ENCODE measurements at places on chromosomes 7 and 10.

DNA sequence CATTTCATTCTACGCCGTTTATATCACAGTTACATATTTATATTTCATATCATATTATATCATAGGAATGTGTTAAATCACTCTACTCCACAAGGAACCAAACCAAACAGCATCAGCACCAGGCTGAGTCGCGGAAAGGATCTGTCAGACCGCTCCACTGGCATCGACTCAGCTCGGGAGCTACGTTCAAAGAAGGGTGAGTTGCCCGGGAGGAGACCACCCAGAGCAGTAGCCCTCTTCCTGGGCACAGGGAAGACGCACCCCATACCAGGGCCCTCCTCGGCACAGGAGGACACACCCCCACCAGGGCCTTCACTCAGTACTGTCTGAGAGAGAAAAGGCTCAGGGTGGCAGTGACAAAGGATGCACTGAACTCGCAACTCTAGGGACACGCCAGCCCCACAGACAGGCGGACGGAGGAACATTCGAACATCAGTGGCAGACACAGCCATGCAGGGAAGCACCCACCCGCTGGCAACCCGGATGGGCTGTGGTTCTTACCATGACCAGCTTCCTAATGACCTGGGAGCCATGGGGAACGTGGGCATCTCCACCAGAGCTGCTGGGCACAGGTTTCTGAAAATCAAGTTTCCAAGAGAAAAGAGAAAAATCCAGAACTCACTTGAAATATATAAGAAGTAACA lies 28.7 kb downstream of the PITRM1 start:
- no peak for DNase-seq

DNA sequence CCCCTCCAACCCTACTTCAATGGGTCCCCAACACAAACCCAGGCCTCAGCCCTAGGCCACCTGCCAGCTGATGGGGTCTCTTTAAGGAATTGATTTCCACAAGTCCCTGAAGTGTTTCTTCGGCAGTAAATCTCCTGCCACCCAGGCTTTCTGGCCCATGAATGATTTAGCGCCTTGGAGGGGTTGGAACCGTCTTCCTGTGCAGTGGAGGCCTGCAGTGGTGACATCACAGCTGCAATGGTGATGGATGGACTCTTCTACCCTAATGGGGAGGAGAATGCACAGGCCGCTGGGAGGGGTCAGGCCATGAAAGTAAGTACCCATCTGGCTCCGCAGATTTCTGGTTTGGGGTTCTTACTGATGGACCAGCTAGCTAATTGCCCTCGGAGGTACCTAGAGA lies 163.8 kb downstream of the UBE2H start:
- no peak for DNase-seq

GRCh38 chr10:63865210-63865609 lies 344.0 kb downstream of the REEP3 start:
- no peak for DNase-seq

DNA sequence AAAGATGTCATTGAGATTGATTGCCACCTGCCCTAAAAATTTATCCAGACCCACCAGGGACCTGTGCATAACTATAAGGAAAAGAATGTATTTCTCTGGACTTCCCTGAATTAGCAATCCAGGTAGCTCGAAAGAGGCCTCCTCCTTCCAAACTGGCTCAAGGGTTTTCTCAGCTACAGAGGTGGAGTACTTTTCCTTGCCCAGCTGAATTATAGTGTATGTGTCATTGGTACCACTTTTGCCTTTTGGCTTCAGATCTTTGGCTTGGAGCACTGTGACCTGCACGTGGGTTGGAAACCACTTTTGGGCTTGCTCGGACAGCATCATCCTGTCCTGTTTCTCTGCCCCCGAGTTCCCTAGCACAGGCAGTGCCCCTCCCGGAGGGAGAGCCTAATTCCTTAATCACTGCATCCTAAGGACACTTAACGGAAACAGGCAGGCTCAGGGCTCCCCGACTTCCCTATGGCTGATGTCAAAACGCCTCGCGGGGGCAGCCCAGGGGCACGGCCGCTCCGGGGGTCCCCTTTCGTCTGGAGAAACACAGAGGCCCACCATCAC lies 825 bp downstream of the RAB11FIP2 start:
- DNase-seq, result peak; percentile 47

- no peak for DNase-seq
These were observed 11.2 kb downstream of the SKIDA1 start for GRCh38 chr10:21514129-21514817.

- DNase-seq, result no peak
These were observed 52.9 kb downstream of the NEURL1 start for GRCh38 chr10:103546401-103546800.

DNA sequence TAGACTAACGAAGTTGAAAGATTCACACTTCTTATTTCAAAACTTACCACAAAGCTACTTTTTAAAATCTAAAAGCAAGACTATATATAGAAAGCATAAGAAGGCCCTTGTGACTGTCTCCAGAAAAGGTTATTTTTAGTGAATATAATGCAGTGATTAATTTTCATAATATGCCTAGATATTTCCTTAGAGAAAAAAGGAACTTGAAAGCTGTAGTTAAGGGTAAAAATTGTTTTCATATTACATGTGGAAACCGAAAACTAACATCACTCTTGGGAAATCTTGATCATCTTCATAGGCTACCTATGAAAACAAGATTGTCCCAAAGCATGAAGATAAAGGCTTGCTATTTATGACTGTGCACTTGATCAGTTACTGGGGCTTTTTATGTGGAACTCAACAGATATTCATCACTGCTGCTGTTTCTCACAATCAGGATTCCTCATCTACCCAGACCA lies 223.2 kb downstream of the SH2D4B start:
- DNase-seq, result no peak

DNA sequence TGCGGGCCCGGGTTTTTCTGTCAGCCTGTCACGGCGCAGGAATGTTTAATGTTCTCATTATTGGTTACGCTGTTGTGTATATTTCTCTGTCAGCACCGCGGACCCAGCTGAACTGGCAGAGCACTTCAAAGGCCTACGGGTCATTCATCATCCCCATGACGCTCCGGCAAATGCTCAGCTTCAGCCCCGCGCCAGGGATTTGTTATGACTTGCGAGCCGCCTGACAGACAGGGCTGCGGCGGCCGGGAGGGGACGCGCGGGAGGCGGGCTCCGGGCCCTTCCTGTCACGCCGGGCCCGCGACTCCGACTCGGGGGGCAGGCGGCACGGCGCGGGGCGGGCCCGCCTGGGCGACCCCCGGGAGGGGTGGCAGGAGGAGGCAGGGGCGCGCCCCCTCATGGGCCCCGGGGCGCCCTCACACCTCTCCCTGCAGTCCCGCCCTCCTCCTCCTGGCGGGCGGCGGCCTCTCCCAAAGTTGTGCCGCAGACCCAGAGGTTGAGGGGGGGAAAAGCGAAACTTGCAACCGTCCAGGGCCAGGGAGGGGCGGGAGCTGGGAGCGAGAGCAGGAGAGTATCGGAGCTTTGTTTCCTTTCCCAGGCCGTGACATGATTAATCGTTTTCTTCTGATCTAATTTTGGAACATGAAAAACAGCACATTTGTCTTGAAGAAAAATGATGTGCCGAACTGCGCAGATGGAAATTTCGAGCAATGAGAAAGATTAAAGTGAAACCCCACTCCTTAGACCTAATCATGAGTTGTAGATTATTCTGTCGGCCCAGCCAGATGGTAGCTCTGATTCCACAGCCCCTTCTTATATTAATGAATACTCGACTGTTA lies 59.3 kb upstream of the COMTD1 start:
- peak; percentile 82 for DNase-seq

GRCh38 chr7:64463636-64464375 lies 99.1 kb downstream of the ZNF680 start:
- DNase-seq, result peak; percentile 29

All from hematopoietic multipotent progenitor cell treated with erythropoietin and hydrocortisone succinate and interleukin-3 and kit ligand, for 4 days (in vitro differentiated cells).